Cerebellar nuclear complex (tissue), 1 donor: ENCODE measurements at places on chromosomes 4 and X.

DNA sequence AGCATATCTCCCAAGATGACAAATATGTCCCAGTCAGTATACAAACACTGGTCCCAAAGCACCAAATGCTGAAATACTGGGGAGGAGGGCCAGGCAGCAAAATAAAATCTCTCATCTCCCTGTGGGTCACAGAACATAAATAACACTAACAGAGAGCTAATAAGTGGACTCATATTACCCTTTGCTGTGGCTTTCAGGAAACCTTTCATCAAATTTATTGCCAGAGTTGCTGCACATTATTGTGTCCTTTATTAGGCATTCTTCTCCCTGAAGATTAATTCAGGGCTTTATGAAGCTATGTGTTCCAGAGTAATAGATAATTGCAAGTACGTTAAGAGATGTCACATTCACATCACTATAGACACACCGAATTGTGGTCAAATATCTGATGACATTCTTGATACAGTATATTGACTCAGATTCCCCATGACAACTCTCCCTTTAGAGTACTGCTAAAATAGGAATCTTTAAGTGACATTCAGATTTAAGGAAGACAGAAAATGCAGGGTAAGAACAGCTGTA, 124.1 kb upstream of the PRR32 start:
- no peak for DNase-seq

DNA sequence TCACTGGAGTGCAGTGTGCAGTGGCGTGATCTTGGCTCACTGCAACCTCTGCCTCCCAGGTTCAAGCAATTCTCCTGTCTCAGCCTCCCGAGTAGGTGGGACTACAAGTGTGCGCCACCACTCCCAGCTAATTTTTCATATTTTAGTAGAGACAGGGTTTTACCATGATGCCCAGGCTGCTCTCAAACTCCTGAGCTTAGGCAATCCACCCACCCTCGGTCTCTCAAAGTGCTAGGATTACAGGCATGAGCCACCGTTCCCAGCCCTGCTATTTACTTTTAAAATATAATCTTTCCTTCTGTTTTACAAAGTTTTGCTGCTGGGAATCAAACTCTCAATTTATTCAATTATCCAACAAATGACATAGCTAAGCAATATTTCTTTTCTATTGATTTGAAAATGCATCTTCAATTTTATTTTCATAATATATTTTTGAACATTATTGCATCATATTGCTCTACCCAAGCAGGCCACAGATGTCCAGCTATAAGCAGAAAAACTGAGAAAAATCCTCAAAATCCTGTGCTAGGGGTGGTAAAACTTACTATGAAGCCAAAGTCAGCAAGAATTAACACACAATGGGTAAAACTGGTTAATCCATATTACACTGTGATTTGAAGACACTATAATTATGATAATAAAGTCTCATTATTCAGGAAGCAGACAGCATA, 5.2 kb downstream of the TIFA start:
- DNase-seq, result no peak

DNA sequence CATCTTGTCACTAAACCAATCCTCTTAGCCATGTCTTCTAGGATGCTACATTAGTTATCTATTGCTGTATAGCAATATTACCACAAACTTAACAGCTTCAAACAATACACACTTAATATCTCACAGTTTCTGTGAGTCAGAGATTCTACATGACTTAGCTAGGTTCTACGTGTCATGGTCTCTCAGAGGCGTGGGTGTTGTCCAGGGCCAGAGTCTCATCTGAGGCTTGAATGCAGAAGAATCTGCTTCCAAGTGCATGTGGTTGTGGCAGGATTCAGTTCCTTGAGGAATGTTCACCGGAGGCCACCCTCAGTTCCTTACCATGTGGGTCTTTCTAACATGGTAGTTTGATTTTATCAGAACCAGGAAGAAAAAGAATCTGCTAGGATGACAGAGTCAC, 26.4 kb downstream of the PPP1R2C start:
- DNase-seq, result no peak

- no peak for DNase-seq
These were observed 416.7 kb downstream of the ZIC3 start for GRCh38 chrX:137982472-137983172.

GRCh38 chrX:41703574-41704029, 14.8 kb downstream of the GPR34 start:
- DNase-seq, result no peak

GRCh38 chrX:153879741-153880439, 6.1 kb downstream of the L1CAM start:
- DNase-seq, result no peak

GRCh38 chr4:7828793-7829301, 110.8 kb downstream of the AFAP1 start:
- no peak for DNase-seq

DNA sequence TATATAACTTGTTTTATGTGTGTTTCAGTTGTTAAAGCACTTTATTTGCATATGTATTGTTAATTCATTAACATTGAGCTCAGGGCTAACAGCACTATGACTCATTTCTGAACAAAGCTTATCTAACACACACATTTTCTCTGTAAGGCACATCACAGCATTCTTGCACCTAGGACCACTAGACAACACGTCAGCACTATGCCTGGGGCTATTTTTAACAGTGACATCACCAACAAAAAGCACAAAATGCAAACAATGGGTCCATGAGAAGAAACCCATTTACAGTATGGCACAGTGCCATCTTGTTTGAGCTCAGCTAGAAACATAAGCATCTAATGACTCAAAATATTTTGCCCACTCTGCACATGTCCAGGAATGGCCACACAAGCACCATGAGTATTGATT, 124.4 kb downstream of the RELL1 start:
- DNase-seq, result no peak

DNA sequence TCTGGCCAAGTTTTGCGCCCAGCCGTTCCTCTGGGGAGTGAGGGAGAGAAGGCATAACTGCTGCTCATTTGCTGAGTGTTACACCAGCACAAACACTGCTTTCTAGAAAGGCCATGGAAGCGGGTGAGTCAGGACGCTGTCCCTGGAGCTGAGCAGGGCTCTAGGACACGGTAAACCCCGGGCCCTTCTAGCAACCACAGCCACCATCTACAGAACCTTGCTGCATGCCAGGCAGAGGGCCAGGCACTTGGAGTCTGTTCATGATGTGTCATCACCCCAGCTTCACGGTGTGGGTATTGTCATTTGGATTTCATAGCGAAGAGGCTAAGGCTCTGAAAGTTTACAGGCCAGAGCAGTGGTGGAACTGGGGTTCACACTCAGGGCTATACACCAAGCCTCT, 31.8 kb upstream of the C4orf50 start:
- DNase-seq, result no peak

GRCh38 chr4:4490041-4490440, 51.8 kb downstream of the STX18 start:
- no peak for DNase-seq

DNA sequence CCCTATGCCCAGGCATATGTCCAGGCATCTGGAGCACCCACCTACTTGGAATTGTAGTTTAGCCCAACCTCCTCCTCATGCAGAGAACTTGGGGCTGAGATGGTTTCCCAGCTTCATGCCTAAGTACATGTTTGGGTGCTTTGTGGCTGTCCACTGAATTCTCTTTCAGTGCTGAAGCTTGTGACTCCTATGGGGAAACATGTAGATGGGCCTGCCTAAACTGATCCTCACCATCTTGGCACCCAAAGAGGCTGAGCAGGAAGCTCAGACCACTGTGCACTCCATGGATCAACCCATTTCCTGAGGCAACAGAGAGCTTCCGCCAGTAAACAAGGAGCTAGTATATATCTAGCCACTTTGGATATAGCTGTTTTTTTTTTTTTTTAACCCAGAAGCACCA, 2733.7 kb downstream of the PCDH7 start:
- DNase-seq, result no peak

- DNase-seq, result no peak
These were observed 244.2 kb downstream of the GRXCR1 start for GRCh38 chr4:43136752-43137151.

GRCh38 chr4:129526812-129527211, 430.9 kb downstream of the C4orf33 start:
- DNase-seq, result no peak

DNA sequence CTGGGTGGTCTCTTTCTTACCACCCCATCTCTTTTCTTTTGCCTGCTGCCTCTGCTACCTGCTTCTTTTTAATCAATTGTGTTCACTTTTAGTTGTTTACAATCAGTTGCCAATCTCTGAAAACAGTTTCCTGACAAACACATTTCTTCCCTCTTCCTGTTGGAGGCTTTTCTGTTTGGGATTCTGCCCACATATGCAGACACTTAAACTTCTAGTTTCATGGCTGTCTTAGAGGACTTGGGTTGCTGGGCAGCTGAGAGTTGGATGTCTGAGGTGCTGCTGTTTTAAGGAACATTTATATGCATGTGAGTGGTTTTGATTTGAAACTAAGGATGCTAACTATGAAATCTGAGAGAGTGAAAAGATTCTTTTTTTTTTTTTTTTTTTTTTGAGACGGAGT, 112.3 kb upstream of the LIMCH1 start:
- no peak for DNase-seq

DNA sequence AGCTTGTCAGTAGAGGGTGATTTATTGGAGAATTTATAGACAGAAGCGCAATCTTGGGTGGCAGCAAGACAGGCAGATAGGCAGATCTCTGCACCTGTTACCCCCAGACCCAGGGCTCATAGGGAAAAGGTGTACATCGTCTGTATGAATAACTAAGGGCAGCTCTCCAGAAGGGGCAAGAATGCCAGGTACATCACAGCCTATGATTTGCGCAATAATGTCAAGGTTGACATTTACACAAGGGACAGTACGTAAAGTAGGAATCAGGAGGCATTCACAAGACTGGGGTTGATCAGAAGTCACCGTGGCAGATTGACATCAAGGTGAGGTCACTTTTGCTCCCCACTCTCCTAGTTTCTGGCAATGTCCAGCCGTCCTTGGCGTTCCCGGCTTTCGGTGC, 524.1 kb downstream of the TRIML1 start:
- DNase-seq, result no peak

DNA sequence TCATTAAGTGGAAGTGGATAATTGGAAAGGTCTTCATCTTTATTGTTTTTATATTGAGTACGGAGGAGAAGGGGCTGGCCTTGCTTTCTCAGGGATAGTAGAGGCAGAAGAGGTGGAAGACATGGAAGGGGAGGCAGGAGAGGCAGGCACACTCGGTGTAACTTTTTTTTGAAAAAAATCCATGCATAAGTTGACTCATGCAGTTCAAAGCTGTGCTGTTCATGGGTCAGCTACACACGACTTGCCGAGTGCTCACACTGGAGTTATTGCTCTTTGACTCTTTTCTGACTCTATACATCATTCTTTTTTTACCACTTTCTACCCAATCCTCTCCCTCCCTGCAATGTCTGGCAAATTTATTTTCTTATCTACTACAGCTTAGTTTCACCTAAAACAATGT, 158.3 kb upstream of the AADAT start:
- DNase-seq, result no peak

GRCh38 chrX:40177942-40178715, 80.4 kb upstream of the BCOR start:
- DNase-seq, result no peak

DNA sequence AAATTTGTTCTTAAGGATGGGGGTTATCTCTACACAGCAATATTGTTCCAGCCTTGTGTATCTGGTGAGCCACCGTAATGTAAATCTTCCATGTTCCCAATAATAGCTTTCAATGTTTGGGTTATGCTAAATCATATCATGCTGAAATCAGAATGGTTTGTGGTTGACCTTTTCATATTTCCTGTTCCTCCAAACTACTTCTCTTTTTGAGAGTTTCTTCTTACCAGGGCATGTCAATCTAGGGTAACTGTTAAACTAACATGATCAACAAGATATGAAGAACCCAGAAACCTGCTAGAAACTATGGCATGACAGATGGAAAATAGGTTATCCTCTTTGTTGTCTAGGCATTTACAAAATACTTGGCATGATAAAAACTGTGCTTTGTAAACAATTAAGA, 22.0 kb downstream of the TNMD start:
- DNase-seq, result no peak

DNA sequence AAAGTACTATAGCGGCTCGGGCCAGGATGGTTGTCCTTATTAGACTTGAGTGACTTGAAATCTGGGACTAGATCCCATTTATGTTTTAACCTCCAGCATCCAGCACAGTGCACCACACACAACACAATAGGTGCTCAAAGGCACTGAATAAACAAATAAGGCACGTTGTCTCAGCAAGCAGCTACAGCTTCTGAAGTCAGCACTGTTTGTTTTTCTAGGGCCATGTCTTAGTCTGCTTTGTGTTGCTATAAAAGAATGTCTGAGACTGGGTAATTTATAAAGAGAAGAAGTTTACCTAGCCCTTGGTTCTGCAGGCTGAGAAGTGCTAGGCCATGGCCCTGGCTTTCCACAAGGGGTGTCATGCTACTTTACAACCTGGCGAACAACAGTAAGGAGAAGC, 102.1 kb upstream of the LNX1 start:
- DNase-seq, result no peak

GRCh38 chr4:129384974-129385373, 289.0 kb downstream of the C4orf33 start:
- DNase-seq, result no peak

- DNase-seq, result no peak
These were observed 210.8 kb downstream of the ARHGAP10 start for GRCh38 chr4:147942729-147943128.

DNA sequence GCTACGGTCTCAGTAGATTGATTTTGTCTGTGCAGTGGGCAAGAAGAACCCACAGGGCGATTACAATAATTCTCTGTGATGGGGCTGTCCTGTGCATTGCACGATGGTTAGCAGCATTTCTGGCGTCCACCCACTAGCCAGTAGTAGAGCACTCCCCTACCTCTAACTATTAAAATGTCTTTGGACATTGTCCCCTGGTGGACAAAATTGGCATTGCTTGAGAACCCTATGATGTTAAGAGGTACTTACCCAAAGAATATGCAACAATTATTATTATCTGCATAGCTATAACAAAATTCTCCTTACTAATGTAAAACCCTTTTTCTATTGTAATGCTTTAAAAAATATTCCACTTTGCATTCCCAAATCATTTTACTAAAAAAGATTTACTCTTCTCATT, 109.5 kb upstream of the VCX3A start:
- no peak for DNase-seq

DNA sequence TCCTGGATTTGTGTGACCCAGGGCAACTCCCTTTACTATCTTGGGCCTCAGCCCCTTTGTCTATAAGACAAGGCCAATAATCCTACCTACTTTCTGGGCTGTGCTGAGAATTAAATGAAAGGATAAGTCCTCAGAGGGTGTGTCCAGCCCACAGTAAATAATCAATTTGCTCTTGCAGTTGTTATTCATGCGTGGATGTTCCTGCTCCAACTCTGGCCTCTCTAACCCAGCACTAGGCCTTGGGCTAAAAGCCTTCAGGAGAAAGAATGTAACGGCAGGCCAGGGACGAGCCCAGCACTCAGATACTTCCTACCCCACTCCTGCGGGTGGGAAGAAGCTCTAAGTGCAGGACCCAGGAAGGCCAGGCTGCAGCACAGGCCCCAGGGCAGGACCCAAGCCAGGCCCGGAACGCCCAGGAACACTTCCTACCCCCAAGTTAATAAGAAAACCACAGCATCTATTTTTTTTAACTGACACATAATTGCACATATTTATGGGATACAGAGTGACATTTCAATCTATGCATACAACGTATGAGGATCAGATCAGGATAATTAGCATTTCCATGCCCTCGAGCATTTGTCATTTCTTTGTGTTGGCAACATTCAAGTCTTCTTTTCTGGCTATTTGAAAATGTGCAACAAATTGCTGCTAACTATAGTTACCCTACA, 179.6 kb upstream of the RBPJ start:
- DNase-seq, result no peak

GRCh38 chrX:154750301-154751202, at the start of gene GAB3:
Gene GAB3 (minus strand): TSS chrX:154751077. CDS start chrX:154751025, 52 bp downstream.
- DNase-seq, result no peak
